ENCODE measurements at places on chromosomes 11 and 22.

DNA sequence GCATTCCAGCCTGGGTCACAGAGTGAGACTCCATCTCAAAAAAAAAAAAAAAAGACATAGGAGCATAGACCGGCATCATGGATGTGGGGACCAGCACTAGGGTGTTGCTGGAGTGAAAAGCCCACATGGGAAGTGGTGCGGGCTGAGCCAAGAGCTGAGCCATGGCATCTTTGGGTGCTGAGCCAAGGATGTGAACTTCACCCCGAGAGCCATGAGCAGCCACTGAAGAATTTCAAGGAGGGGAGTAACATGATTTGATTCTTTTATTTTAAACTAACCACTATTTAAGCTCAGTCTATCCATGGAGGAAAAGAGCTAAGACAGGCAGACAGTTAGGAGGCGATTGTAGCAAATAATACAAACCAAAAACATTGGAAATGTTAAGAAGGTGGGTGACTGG, 57.4 kb downstream of the AHNAK start:
- no peak for DNase-seq

GRCh38 chr11:120517390-120517761, 5.8 kb downstream of the GRIK4 start:
- DNase-seq = no peak

DNA sequence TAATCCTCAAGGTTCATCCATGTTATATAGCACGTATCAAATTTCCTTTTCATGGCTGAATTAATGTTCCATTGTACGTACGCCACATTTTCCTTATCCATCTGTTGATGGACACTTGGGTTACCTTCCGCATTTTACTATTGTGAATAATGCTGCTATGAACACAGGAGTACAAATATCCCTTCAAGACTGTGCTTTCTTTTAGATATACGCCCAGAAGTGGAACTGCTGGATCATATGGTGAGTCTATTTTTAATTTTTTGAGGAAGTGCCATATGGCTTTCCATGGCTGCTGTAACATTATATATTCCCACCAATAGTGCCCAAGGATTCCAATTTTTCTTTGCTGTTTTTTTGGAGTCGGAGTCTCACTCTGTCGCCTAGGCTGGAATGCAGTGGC, 6.0 kb downstream of the MRPL40 start:
- DNase-seq = no peak

- no peak for DNase-seq
Observed at GRCh38 chr22:38638728-38639127, 17.5 kb downstream of the FAM227A start.

DNA sequence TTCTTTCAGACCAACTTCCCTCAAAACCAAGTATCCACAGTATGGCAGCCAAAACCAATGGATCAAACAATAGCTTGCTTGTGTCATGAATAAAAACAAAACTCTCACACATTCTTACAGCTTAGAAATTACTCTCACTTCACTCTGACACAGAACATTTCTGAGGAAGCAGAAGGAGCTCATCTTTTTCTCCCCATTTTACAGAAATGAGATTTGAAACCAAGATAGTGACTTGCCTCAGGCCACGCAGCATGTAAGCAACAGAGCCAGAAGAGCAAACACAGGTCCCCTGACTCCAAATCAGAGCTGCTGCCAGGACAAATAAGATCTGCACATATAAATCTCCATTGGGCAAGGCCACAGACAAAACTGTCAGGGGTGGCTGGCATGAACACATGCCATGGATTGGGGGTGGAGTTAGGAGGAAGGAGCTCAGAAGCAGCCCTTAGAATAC, 64.8 kb downstream of the RAB30 start:
- peak; percentile 14 for DNase-seq
